WTC11 (cell line): ENCODE measurements at places on chromosomes 16 and 17.
A peak's percentile ranks its signal among the peaks of the same experiment; 100 is the strongest.

- peak; percentile 42 for DNase-seq
These were observed at the start of gene PITPNM3 for GRCh38 chr17:6556121-6557039. TSS of gene PITPNM3 (minus strand) at chr17:6556555. CDS start at chr17:6556406, 149 bp downstream.

DNA sequence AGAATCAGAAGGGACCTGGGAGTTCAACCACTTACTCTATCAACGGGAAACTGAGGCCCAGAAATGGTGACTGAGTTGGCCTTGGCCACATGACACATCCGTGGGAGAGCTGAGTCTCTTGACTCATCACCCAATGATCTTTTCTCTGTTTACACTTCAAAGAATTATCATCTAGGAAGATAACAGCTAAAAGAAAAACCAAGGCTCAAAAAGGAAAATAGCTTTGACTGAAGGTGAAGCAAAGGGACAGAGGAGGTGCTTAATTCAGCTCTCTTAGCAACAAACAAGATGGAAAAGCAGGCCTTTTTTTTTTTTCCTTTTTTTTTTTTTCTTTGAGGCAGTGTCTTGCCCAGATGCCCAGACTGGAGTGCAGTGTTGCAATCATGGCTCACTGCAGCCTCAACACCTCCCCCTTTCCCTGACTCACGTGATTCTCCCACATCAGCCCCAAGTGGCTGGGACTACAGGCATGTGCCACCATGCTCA lies 16.7 kb downstream of the ERCC4 start:
- no peak for DNase-seq

DNA sequence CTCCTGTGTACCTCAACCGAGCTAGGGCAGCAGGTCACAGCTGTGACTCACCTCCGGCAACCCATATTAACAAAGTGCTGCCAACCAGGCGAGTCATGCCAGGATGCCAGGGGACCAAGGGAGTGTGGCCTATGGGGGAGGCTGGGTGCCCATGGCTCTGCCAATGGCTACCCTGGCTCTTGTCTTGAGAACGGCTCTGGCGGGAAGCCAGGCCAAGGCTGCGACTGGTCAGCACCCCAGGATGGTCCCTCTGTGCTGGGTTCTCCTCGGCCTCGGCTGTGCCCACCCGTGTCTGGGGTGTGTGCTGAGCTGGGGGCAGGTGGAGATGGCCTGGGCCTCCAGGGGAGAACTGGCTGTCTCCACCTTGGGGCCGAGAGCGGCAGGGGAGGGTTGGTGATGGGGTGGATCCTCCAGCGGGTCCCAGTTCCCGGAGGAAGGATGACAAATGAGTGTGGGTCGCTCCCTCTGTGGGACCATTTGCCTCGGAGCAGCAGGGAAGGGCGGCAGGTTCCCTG lies 75.8 kb downstream of the MRC2 start:
- no peak for DNase-seq

- no peak for DNase-seq
These were observed 294.6 kb downstream of the TMEM114 start for GRCh38 chr16:8295513-8296237.

DNA sequence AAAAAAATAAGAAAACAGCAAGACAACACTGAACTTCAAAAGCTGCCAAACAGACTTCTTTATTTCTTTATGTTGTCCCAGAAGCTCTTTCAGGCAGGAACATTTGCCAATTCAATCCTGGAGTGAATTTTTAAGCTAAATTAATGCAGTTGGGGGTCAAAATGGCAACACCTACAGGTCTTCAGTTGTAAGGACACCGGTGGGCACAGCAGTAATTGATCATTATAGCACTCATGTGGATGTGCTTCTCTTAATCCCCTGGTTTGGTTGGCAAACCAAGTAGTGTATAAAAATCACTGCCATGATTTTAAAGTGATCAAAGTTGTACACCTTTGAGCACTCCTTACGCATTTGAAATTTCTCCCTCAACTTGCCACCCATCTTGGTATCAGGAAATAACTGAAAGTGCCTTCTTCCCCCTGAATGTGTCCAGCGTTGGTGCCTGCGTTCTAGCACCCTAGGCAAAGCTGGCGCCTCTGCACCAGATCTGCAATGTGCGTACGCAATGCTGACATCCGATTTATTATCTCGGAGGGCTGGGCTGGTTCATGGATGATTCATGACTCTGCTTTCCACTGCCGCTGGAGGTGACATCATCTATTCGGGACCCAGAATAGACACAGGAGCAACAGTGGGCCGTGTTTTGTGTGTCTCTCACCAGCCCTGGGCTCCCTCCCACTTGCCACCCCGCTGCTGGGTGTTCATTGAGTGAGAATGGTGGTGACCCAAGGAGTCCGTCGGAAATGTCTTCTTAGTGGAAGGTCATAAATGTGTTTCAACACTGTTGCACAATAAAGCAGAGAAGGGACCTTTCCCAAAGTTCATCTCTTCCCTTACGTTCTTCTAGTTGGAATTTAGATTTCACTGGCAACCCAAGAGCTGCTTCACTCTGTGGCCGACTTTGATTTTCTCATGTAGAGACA lies 203.4 kb downstream of the CCDC182 start:
- no peak for DNase-seq

GRCh38 chr16:13931845-13932244 lies 11.9 kb downstream of the ERCC4 start:
- no peak for DNase-seq

DNA sequence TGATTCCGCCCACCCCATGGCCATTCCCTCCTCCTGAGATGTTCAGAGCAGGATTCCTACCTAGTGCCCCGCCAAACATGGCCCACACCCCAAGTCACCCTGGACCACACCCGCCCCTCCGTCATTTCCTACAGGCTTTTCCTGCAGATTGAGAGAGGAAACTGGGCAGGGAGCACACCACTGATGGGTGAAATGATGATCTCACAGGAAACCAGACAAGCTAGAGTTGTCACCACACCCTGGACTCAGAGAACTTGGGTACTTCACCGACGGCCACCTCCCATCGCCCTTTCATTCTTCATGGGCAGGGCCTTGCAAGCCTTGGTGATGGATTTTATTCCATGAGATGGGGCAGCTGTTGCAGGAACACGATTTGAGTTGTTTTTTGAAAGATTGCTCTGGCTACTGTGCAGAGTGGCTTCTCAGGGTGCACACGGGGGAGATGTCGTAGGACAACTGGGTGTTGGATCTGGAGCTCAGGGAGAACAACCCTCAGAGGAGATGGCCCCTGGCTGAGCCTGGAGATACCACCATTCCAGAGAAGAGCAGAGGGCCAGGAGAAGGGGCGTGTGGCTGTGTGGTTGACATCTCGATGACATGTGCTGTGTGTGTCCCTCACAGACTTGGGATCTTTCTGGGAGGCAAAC lies 7.4 kb upstream of the B9D1 start:
- no peak for DNase-seq

DNA sequence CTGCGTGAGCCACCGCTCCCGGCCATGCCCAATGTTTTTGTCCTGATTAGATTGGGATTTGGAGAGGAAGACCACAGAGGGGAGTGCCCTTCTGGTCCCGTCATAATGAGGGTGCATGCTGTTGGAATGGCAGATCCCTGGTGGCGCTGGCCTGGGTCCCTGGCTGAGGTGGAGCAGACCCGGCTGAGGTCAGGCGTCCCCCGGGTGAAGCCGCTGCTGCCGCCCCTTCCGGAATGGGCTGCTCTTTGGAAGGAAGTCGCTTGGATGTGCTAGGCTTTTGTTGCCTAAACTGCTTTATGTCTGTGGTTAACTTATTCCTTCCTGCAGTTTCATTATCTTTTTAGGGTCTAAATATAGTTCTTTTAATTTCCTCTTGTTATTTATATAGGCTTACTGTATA lies 120.3 kb upstream of the CHMP6 start:
- DNase-seq: peak; percentile 8

DNA sequence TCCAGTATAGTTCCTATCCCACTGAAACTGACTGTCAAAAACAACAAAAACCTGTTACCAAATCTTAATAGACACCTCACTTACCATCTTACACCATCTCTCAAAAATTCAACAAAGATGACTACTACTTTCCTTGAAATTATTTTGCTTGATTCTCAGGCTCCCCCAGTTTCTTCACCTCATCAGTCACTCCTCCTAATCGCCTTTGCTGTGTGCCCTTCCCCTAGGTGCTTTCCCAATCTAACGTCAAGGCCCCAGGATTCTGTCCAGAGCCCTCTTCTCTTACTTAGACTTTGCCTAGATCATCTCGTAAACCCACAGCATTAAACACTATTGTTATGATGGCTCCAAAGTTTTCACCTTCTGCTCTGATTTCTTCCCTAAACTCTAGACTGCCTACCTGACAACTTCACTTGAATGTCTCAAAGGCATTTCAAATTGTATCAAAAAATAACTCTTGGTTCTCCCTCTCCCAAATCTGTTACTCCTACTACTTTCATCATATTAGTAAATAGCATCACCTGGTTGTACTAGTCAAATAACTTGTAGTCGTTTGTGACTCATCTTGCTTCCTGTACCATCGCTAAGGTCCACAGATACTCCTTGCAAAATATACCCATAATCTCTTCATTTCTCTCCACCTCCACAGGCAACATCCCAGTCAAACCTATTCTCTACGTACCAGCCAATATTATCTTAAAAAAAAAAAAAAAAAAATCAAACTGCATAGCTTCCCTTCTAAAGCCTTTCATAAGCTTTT lies 18.0 kb downstream of the C16orf87 start:
- DNase-seq: no peak

DNA sequence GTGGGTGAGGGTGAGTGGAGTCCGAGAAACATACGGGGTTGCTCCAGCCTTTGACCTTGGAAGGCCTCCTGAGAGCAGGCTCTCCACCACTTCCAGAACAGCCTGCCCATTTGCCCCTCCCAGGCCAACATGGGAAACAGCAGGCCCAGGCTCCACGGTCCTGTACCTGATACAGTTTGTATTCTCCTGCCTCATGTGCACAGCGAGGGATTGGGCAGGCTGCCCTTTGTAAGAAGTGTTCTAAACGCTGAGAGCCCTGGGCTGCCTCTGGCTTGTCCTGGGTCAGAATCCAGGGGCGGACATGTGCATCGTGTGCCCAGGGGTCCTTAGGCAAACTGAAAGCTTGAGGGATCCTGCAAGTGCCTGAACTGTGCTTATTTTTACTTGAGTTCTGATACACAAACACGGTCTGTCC lies 3.4 kb upstream of the CBX2 start:
- DNase-seq: no peak

- DNase-seq: no peak
These were observed 4.4 kb downstream of the DHRS7B start for GRCh38 chr17:21131137-21131536.

- DNase-seq: no peak
These were observed 45.8 kb upstream of the ARHGAP17 start for GRCh38 chr16:25060920-25061319.

GRCh38 chr16:70788668-70789594 lies 12.0 kb downstream of the VAC14 start:
- DNase-seq: peak; percentile 60

DNA sequence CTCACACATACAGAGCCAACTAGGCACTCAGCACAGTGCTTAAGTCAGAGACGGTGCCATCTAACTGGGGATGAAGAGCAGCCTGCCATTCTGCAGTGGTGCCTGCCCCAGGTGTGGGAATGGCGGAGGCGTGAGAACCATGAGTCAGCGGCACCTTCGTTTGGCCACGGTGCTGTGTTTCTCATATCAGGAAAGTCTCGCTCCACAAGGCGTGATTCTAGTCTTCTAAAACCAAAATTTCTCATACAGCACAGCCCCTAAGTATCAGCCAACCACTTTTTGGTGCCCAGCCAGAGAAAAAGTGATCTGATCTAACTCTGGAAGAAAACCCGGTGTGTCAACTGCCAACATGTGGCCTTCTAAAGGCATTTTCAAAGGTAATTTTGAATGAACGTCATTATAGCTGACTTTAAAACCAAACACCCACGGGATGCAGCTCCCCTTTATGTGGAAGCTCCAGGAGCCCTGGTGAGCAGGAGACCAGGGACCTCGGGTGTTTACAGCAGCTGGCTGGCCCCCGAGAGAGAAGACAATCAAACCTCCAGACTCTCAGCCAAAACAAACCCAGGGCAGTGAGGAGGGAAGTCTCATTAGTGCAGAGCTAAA lies 54.6 kb downstream of the ABCC12 start:
- no peak for DNase-seq

DNA sequence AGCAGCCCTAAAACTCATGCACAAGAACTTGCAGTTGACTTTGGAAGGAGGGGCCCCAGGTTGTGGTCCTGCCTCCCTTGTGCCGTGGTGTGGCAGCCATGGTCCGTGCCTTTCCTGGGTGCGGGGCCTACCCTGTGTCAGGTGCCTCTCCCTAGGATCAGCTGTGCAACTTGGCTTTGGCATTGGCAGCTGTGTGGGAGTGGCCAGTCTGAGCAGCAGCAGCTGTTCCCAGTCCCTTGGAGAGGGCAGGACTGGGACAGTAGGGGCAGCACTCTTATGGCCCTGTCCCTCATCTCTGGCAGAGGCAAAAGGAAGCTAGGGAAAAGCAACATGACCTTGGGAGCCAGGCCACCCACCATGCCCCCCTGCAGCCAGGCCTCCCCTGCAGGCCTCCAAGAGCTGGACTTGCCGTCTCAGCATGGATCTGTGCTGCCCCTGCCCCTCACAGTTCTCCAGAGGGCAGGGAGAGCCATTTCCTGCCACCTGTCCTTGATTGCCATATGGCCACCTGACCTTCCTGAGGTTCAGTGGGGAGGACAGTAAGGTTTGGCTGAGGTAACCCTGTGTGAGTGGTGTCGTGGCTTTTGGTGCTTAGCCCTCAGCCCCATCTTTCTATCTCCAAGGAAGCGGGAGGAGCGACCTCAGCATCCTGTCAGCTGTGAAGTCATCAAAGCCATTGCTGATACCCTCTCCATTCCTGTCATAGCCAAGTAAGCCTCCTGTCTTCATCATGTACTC lies 15.5 kb upstream of the NFATC3 start:
- no peak for DNase-seq

DNA sequence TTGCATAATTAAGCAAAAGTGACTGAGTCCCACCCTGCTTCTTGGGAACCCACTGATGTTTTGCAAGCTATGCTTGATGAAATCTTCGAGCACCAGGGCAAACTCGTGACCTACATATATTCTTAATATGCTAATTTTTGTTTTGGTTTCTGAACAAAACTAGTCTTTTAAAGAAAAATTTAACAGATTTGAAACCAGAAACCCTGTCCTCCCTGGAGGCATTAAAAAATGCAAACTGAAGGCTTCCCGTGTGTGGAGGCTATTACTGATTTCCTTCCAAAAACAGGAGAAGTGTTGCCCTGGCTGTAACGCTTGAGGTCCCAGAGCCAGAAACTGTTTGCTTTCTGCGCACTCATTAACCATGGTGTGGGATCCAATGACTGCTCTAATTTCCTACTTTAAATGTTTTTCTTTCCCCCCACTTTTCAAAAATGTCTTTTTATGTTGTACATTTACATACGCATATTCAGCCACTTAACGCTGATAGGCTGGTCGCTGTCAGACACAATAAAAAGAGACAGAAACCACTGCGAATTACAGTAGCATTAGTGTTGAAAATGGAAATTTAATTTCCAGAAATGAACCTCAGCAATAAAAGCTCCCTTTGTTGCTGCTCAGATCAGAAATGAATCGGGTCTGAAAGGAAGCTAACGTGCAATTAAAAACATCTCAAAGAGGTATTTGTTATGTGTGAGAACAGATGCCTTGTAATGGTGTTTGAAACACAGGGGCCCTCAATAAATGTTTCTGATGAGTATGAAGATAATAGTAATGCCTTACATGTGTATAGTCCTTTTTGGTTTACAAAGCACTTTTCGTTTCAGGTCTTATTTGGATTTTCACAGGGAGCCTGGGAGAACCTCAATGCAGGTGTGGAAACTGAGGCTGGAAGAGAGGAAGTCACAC lies 39.9 kb upstream of the IRX6 start:
- DNase-seq: no peak
